Stimulated activated CD8-positive, alpha-beta memory T cell treated with anti-CD3 and anti-CD28 coated beads, Interleukin-7, amount 100 ng/mL, for 1 hour (primary cell): ENCODE measurements at places on chromosomes 1 and 21.
A peak's percentile ranks its signal among the peaks of the same experiment; 100 is the strongest.

- DNase-seq: no peak
Measured at GRCh38 chr1:201888282-201889089, at the start of gene SHISA4. SHISA4 (plus strand) TSS chr1:201888898; CDS start chr1:201888995, 97 bp downstream.

DNA sequence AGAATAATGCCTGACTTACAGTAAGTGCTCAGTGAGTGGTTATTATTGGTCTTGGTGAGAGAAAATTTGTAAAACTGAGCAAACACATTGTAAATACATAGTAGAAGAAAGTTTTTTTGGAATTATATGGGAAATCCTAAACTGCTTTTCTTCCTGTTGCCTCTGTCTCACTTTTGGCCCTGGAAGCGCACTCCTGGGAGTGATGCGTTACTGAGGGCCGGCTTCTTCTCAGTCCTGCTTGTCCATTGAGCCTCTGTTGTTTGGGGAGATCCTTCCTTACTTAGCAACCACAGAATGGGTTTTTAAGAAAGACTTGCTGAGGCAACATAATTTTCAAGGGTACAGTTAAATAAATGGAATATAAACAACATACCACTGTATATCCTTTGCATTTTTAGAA lies 166.0 kb downstream of the EDEM3 start:
- no peak for DNase-seq

- no peak for DNase-seq
Measured at GRCh38 chr1:63322114-63322943, at the start of gene FOXD3. FOXD3 (plus strand) TSS chr1:63322567; CDS start chr1:63323059, 492 bp downstream.

- no peak for DNase-seq
Measured at GRCh38 chr21:42214921-42215320, 4.0 kb upstream of the ABCG1 start.

- no peak for DNase-seq
Measured at GRCh38 chr1:43273708-43274107, 3.9 kb downstream of the TMEM125 start.

GRCh38 chr1:68223687-68224086 lies 8.6 kb downstream of the WLS start:
- DNase-seq: no peak

DNA sequence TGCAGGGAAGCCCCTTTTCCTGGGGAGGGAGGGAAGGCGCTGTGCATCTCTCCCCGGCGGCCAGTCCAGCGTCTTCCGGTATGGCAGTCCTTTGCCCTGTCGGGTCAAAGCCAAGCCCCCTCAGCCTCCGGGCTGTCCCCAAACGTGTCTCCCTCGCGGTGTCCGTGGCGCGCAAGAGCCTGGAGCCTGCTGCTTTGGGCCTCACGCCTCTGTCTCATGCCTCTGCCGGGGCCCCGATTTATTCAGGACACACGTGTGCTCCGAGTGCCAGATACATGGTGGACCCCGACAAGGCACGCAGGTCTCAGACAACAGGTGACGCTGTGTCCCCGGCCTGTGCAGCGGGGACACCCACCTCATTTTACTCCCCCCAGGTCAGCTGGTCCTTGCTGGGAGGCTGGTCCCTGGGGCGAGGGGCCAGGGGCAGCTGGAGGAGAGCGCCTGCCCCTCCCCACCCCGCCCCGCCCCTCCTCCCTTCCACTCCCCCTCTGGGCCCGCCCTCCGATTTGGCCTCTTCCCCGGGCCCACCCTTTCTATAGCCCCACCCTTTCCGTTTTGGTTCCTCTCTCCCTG lies 176.7 kb downstream of the CAMTA1 start:
- DNase-seq: no peak

DNA sequence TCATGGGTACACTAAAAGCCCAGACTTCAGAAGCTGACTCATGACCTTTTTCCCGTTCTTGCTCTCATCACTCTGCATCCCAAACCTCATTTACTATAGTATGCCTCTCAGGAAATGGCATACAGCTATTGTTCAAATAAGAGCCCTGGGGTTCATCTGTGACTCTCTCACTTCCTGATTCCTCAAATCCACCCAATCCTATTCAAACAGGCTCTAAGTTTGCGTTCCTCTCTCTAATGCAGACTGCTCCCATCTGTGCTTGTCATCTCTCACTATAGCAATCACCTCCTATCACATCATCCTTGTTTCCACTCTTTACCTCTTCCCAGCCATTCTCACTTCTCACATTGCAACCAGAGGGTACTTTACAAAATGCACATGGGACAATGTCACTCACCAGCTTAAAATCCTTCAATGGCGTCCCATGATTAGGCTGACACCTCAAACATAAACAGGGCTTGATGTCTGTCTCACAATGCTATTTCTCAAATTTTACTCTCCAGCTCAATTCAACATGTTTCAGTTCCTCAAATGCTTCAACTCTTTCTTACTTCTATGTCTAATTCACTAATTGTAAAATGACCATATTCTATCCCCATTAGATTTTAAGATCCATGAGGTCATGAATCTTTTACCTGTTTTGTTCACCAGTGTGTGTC lies 408.4 kb downstream of the NTNG1 start:
- no peak for DNase-seq

- DNase-seq: no peak
Measured at GRCh38 chr1:28343405-28343804, 14.6 kb downstream of the MED18 start.

- DNase-seq: no peak
Measured at GRCh38 chr1:247104965-247105364, 809 bp upstream of the ZNF669 start.

DNA sequence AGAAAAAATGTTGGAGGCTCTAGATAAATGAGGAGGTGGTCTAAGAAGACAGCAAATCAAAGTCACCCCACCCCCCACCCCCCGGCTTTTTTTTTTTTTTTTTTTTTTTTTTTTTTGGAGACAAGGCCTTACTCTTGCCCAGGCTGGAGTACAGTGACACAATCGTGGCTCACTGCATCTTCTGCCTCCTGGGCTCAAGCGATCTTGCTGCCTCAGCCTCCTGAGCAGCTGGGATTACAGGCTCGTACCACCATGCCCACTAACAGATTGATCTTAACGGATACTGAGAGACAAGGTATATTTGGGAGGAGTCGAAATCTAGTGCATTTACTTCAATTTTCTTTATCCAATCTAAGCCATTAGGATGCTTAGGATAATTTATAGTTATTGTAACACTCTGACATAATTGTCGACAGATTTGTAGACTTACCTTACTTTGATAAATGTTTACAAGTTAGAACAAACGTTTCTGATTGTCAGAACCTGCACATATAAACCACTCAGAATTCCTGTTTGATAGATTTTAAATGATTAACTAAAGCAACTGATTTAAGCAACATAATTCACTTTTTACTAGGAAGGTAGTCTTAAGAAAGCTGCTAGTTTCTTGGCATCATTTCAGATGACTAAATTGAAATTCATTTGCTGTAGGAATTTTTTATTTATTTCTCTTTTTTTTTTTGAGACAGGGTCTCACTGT lies 33.7 kb upstream of the NBL1 start:
- DNase-seq: no peak

GRCh38 chr1:24957016-24957807 lies 27.1 kb upstream of the RUNX3 start:
- DNase-seq: no peak

DNA sequence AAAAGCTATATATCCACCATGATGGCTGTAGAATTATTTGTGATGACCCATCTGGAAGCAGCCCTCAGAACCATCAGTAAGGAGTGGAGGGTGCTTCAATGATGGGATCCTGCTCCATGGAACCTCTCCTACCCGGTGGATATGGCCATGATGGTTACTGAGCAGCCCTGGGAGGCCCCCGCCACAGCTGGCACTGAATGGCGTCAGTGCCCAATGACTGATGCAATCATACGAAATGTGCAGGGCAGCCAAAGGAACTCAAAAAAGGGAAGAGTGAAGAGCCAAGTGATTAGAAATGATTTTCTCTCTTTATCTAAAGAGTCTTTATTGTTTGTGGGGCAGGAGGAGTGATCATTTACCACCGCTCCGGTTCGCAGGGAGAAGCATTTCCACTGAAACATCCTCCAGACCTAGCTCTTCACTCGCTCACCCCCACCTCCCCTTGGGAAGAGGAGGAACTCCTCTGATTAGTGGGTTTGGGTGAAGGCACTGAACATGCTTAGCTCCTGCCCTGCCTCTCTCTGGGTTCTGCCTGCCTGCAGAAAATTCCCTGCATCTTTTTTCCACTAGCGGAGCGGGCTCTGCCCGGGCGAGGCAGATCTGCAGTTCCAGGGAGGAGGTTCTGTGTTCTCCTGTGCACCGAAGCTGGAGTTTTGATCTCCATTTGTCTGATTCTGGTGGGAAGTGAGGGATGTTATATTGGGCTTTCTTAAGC lies 260.3 kb downstream of the GRIK3 start:
- no peak for DNase-seq

- DNase-seq: no peak
Measured at GRCh38 chr21:40160911-40161310, 293.7 kb downstream of the PCP4 start.

DNA sequence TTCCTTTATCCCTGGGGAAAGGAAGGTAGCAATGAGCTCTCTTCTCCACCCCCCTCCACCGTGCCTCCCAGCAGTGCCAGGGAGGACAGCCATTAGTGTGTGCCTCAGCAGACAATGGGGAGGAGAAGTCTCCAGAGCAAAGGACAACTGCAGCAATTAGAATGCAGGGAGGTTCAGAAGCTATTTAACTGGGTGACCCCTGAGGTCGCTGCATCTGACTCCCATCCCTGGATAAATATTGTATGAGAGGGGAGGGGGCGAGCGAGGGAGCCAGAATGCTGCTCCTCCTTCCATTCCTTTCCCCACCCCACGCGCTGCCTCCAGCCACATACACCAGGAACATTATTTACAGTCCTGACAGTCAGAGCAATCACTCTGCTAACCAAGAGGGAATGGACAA lies 59.0 kb downstream of the ERI3 start:
- no peak for DNase-seq

DNA sequence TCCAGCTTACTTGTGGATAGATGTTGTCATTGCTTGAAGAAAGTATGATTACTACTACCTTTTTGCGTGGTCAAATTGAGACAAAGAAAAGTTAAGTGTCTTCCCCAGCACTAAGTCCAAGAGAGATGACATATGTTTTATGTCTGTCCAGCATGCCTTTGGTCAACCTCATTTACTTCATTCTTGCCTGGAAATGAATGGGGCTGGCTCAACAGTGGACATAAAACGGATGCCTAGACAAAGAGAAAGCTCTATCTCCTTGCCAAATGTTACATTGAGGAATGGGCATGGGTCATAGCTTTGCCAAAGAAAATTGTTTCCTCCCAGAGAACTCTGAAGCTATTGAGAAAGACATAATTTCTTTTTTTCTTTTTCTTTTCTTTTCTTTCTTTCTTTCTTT lies 82.4 kb upstream of the PLPPR4 start:
- DNase-seq: no peak

- DNase-seq: no peak
Measured at GRCh38 chr1:52551507-52552235, 1.2 kb downstream of the TUT4 start.

DNA sequence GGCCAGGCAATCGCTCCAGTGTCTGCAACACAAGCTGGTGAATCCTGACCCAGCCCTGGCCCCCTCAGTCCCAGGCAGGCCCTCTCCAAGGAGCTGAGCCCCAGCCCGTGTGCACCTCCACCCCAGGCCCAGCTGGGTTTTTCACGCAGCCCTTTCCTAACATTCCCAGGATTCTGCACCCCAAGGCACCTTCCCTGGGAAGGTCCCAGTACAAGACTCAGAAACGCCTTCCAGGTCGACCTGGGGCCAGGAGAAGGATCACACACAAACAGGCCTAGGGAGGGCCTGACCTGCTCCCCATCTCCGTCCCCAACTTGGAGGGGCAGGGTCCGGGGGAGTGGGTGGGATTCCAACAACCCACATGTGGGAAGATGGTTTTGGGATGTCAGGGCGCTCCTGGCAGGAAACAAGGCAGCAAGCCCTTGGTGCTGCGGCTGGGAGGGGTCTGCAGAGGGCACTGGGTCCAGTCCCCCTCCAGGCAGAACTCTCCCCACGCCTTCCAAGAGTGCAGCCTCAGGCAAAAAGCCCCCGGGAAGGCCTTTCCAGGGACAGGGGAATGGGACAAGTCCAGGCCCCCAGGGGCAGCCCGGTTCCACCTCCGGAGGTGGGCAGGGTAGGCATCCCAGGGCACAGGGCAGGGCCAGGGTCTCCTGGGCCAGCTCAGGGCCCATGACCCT lies 58.3 kb downstream of the KCNAB2 start:
- no peak for DNase-seq

DNA sequence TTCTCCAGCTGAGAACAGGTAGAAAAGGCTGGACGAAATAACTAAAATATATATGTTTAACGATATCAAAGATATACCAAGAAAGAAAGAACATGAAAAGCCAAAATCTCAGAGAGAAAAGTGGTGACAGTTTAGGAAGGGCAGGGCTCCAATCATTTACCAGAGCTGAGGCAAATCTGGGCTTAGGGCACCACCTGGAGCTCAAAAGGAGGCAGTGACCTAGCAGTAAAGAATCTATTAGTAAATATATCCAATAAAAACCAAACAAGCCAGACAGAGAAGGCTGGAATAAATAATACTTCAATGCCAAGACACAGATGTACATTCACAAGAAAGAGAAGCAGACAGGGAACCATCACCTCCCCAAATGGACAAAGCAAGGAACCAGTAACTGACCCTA lies 43.5 kb downstream of the CHIA start:
- DNase-seq: peak; percentile 15

- no peak for DNase-seq
Measured at GRCh38 chr1:41487126-41488039, 2.9 kb upstream of the EDN2 start.
